Brain (organoid and tissue), 16 donors: ENCODE measurements at places on chromosomes 1 and 21. TPM values are rescaled to one million over a fixed set of nuclear protein-coding genes. Genes with fewer than 3 reads are reported as not detected.

CCDC27 gene
- polyA plus RNA-seq = 0.12 TPM

- peak; percentile 43 for DNase-seq
Observed at GRCh38 chr1:184888505-184888904, 85.8 kb downstream of the NIBAN1 start.

GRCh38 chr1:234849832-234850231 lies 239.9 kb upstream of the IRF2BP2 start:
- DNase-seq = no peak

SRSF11 gene
- polyA plus RNA-seq = 42.8 TPM

DNA sequence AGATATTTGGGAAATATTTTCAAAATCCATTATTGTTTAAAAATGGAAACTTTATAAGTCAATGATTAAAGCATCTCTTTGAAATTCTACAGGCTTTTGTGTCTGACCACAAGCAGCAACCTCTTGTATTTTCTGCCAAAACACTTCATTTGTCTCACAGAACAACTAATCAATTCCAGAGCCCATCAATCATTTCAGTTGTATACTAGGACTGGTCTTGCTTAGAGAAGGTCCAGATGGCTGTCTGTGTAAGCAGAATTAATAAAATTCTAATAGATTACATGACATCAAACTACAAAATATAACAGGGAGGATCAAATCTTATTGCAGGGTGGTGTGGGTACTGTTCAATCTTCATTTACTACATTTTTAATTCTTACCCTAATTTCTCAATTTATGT lies 76.4 kb downstream of the ACBD6 start:
- DNase-seq = no peak

GRCh38 chr1:160024195-160024905 lies 7.4 kb downstream of the PIGM start:
- no peak for DNase-seq

DNA sequence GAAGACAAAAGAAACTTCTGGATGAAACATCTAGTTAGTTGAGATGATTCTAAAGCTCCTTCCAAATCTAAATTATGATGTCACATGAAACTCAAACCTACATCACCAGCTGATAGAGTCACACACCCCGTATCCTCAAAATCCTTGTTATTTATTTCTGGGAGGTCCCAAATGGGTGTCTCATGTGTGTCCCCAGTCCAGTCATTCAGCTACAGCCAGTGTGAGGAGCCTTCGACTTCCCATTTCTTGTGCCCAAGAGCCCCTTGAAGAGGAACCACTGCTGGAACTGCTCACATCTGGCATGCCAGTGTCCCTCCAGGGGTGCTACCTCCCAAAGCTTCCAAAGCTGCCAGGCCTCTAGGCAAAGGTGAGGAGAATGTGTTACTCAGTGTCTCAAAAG lies 32.5 kb upstream of the KCNA3 start:
- DNase-seq = no peak

DNA sequence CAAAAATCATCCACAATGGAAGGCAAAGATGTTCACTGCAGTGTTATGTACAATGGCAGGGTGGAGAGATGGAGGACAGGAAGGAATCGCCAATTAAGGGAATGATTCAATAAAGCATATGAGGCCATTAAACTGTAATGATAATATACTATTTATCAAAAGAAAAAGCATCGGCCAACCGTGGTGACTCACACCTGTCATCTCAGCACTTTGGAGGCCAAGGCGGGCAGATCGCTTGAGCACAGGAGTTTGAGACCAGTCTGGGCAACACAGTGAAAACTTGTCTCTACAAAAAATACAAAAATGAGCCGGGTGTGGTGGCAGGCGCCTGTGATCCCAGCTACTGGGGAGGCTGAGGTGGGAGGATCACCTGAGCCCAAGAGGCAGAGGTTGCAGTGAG lies 89.1 kb downstream of the SSBP3 start:
- no peak for DNase-seq
